ENCODE measurements at places on chromosomes 7 and 10.
A peak's percentile ranks its signal among the peaks of the same experiment; 100 is the strongest.

- DNase-seq: no peak
These were observed 1.4 kb downstream of the MAGI2 start for GRCh38 chr7:79452032-79452494.

GRCh38 chr7:155296006-155296787 lies 1.5 kb upstream of the INSIG1 start:
- DNase-seq: no peak

GRCh38 chr10:36564433-36564832 lies 561.0 kb upstream of the ANKRD30A start:
- DNase-seq: no peak

DNA sequence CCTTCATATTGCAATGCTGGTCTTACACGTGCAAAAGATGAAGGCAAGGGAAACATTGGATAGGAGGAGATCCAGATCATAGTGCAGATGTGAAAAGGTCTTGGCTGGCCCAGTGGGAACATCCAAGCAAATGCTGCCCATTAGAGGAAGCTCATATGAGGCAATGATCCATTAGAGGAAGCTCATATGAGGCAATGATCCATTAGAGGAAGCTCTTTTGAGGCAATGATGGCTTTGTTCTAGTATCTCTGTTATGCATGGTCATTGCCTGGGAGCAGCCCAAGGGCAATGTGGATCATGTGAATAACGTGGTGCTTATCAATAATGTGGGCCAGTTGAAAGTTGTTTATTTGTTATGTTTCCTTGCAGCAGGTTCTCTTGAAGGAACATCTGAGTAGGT lies 37.8 kb downstream of the STEAP4 start:
- no peak for DNase-seq

DNA sequence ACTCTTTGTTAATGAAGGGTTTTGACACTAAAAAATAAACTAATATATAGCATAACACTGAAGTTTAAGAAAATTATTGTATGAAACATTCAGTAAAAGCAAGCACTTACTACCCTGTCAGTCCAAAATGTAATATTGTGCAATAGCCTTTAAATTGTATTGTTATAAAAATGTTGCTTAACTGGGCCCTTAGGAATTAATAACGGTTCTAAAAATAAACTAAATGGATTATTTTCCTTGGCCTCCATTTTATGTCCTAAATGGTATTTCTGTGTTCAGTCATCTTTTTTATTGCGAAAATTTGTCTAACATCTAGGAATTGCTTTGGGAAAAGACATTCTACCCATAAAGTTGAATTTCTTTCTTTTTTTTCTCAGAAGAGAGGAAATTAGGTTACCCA lies 49.0 kb upstream of the ABI1 start:
- no peak for DNase-seq

- DNase-seq: no peak
These were observed 27.5 kb upstream of the ETV1 start for GRCh38 chr7:14016950-14017349.

- no peak for DNase-seq
These were observed 18.2 kb downstream of the ADCY1 start for GRCh38 chr7:45592230-45592991.

DNA sequence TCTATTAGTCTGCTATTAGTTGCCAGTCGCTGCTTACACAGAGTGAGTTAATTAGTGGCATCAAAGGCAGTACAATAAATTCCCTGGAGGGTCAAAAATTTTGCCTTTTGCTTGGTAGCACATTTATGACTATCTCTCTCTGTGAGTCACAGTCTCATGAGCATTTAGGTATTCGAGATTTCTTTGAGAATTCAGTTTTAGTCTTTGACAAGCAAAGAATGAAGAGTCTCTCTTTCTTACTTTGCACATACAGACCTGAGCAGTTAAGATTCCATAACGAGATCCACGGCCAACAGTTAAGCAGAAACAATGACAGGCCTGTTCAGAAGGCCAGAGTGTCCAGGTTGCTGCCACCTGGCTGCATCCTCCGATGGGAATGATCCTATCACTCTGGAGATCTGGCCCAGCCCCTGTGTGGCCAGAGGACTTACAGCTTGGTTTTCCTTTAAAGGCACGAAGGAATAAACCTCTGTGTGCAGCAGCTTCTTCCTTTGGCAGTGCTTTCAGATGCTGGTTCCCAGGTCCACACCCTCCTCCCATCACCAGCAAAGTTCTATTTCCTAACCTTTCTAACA lies 80.6 kb downstream of the GLI3 start:
- no peak for DNase-seq

DNA sequence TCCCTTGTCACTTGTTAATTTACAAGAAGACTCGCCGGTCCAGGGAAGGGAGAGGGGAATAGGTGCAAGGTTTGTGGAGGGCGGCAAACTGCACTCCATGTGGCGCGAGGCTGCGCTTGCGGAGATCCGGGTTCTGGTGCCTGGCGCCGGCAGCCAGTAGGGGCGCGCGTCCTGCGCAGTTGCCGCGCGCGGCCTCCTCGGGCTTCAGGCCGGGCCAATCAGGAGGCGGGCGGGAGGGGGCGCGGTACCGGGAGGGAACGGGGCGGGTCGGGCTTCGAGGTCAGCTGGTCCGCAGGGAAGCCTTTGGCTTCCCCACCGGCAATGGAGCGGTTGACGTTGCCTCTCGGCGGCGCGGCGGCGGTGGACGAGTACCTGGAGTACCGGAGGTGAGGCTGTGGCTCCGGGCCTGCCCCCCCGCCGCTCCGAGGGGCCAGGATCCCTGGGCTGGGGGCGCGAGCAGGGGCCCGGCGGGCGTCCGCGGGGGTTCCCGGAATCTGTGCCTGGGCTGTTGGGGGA lies at the start of gene FAM221A:
Gene FAM221A, plus strand, starts transcription at position 302 of the 516 bp plus-strand sequence. Its CDS starts 20 bp downstream, at position 322.
- DNase-seq: peak; percentile 44

DNA sequence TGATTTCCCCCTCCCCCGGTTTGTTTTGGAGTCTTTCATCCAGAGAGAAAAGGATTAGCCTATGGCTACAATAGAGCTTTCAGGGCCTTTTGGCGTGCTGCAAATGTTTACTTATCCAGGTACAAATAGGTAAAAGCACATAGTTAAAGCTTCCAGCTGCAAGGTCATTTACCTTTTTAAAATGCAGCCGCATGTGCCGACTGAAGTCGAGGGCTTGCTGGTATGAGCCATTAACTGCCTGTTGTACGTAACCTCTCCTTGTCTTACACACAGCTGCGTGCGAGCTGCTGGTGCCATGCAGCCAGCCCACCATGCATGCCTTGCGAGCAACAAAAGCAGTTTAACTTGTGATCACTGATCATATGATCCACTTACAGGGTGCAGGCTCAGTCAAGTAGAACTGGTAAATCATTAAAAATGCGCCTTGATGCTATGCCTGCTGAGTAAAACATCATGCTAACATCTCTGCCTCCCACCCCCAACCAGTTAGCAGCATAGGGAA lies 866.4 kb downstream of the LRMDA start:
- peak; percentile 100 for DNase-seq

GRCh38 chr10:122112625-122113160 lies 123.7 kb downstream of the TACC2 start:
- peak; percentile 81 for DNase-seq

DNA sequence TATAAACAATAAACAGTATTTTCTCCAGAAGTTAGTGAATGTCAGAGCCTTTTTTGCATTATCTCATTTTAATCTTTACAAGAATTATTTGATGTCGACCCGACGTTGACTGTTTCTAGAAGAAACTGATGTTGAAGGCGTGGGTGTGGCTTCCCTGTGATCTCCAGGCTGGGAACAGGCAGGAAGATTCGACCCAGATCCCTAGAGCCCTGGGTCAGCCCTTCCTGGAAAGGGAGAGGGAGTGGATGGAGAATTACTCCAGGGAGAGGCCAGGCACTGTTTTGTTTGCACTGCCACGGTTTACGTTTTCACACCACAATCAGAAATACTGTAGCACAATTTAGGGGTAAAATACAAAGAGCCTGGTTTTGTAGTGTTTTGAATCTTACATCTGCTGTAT lies 133.1 kb downstream of the ADARB2 start:
- DNase-seq: no peak

- peak; percentile 55 for DNase-seq
These were observed 15.2 kb downstream of the OAT start for GRCh38 chr10:124403548-124403947.

DNA sequence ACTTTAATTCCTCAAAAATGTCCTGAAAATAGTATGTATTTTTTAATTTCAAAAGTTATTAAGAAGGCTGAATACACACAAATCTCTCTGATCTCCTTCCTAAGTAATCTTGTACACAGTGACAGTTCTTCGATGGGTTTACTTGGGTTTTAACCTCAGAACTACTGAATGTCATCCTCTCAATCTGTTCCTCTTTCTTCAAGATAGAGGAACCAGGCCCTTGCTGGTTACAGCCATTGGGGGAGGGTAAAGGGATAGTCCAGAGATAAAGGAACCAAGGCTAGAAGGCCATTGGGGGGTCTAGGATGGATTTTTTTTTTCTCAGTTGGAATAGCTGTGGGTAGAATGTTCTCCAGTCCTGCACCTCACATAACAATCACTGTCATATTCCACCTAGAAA lies 224.9 kb downstream of the SKIDA1 start:
- DNase-seq: no peak

- DNase-seq: no peak
These were observed 18.5 kb downstream of the ABRAXAS2 start for GRCh38 chr10:124820121-124820520.

- DNase-seq: no peak
These were observed 54.5 kb upstream of the CXCL12 start for GRCh38 chr10:44439239-44439957.

- DNase-seq: no peak
These were observed 142.1 kb downstream of the DGKI start for GRCh38 chr7:137704723-137705122.

GRCh38 chr7:7443806-7444350 lies 91.8 kb downstream of the COL28A1 start:
- no peak for DNase-seq

DNA sequence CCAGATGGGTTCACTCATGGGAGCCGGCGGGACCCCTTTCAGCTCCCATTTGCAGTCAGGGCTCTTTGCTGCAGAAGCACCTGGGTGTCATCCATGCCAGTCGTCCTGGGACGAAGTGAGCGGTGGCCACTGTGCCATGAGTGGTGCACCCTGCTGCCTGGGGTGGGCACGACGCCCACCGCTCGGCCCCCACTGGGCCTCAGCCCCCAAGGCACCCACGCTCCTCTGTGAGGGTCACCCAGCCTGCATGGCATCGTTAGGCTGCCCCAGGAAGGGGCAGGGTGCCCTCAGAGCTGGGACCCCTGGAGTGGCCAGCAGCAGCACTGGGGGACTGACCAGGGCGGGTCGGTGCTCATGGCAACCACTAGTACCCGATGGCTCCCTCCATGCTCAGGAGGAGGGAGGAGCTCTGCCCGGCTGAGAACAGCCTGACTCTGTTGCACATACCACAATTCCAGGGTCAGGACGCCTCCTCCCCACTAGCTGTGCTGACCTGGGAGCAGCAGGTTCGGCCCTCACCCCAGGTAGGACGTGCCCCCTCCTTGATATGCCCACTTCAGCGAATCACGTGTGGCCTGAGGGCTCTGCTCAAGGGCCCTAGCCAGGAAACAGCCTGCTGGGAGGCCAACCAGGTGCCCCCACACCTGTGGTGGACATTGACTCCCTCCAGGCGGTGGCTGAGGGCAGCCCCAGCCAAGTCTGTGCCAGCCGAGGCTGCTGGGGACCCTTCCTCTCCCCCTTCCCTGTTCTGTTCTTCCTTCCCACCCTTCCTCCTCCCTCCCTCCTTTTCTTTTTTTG lies 28.5 kb upstream of the CFAP46 start:
- no peak for DNase-seq

DNA sequence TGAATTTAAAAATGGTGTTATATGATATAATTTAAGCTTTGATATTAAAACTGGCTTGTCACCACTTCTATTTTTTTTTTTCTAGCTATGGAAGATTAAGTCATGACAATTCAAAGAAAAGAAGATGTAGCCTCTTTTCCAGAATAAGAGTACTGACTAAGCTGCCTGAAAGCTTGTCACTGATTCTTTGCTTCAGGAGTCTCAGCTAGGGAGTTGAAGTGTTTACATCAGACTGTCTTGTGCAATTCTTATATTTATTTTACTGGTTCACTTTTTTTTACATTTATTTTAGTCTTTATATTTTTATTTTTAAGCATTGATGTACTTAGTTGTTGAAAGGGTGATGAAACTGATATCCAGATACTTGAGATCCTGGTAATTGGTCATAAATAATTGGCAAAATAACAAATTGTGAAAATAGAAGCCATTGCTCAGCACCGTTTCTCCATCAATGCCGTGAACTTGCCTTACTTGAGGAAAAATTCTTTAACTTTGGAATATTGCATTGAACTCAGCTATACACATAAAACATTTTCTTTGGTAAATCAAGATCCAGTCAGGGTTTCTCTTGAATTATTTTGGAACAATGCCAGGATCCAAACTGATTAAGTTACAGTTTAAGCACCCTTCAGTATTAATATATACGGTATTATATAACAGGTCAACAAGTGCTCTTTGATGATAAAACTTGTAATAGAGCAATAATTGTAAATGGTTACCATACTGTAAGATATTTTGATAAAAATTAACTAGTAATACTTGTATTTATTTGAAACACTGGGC lies 156.4 kb downstream of the PHTF2 start:
- no peak for DNase-seq

- no peak for DNase-seq
These were observed 16.8 kb downstream of the OSBPL3 start for GRCh38 chr7:24963218-24963617.

DNA sequence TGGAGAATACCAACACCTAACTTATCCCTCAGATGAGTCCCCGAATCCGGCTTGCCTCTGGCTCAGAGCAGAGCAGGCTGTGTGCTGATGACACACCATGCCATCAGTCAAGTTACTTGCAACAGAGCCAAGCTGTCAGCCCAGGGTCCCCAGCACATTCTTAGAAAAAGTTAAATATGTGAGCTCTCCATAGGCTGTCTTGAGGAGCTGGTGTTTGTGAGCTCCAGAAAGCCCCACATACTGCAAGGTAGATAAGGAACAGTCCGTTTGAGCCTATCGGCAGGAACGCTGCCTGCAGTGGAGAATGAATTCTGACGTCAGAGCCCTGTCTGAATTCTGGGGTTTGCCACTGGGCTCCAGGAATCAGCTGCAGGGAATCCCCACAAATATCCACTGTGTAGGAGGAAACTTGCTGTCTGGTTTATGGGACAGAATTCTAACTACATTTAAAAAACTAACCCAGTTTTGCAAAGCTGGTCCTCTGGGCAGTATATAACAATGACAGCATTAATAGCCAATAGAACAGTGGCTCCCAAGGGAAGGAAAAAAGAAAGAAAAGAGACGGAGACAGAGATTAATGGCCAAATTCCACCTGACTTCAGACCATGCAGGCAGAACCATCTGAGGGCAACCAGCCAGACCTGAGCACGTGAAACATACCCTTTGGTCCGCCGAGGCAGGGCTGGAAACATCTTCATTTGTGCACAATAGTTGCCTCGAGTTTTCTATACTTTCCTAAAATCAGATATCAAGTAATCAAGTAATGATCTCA lies 3.6 kb downstream of the SFXN4 start:
- no peak for DNase-seq

- DNase-seq: no peak
These were observed 43.7 kb downstream of the JAZF1 start for GRCh38 chr7:28136885-28137284.

- DNase-seq: no peak
These were observed 172.1 kb downstream of the DIP2C start for GRCh38 chr10:517241-517830.

- DNase-seq: no peak
These were observed 67.2 kb downstream of the PODXL start for GRCh38 chr7:131489196-131489595.

- DNase-seq: no peak
These were observed 68.5 kb downstream of the MAP3K8 start for GRCh38 chr10:30502266-30503060.
